ENCODE measurements at places on chromosomes 4 and X. TPM values are rescaled to one million over a fixed set of nuclear protein-coding genes. Genes with fewer than 3 reads are reported as not detected.
A peak's percentile ranks its signal among the peaks of the same experiment; 100 is the strongest.

DRD5 gene
- not detected for total RNA-seq

ANXA3 gene
- 2.9 TPM for total RNA-seq

SHROOM4 gene
- not detected for total RNA-seq

SAT1 gene
- total RNA-seq = 87.5 TPM

CYBB gene
- not detected for total RNA-seq

TIMM17B gene
- total RNA-seq = 44.1 TPM

FAM236B gene
- not detected for total RNA-seq

OPHN1 gene
- total RNA-seq = 0.13 TPM

GRK4 gene
- 2.6 TPM for total RNA-seq

NPNT gene
- not detected for total RNA-seq

UGT2A1 gene
- not detected for total RNA-seq

NLGN4X gene
- not detected for total RNA-seq

RRH gene
- not detected for total RNA-seq

TMPRSS11F gene
- not detected for total RNA-seq

DNA sequence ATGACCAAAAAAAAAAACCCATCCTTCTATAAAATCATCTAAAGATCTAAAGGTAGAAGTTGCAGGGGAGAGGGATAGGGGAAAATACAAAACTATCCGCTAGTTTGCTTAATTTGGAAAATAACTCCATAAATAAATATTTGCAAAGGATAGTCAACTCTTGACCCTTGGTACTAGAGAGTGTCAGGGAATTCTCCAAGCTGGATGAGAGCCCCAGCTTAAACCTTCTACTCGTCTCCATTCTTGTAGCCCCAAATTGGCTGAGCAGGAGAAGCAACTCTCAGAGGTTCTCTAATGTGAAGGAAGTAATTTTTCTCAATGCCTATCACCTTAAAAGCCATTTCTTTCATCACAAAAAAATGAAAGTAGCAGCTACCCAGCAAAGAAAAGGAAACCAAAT is 35.2 kb downstream of the ACSL4 start:
- DNase-seq = no peak

- DNase-seq = no peak
These were observed 88.4 kb downstream of the PDE5A start for GRCh38 chr4:119540249-119540648.

DNA sequence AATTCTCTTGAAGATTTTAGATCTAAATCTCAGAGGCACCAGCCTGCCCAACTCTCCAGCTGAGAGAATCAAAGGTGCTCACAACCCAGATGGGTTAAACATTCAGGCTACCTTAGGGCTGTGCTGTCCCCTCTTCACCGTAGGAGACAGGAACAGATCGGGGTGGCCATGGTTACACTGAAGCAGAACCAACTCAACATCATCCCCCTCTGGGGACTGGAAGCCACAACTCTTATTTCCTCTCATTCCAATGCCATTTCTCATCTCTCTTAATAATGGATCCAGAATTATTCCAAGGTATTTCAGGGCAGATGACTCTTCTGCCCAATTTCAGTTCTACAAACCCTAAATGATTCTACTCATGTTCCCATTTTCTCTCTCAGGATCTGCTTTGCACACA is 109.7 kb downstream of the NKX6-1 start:
- no peak for DNase-seq

DNA sequence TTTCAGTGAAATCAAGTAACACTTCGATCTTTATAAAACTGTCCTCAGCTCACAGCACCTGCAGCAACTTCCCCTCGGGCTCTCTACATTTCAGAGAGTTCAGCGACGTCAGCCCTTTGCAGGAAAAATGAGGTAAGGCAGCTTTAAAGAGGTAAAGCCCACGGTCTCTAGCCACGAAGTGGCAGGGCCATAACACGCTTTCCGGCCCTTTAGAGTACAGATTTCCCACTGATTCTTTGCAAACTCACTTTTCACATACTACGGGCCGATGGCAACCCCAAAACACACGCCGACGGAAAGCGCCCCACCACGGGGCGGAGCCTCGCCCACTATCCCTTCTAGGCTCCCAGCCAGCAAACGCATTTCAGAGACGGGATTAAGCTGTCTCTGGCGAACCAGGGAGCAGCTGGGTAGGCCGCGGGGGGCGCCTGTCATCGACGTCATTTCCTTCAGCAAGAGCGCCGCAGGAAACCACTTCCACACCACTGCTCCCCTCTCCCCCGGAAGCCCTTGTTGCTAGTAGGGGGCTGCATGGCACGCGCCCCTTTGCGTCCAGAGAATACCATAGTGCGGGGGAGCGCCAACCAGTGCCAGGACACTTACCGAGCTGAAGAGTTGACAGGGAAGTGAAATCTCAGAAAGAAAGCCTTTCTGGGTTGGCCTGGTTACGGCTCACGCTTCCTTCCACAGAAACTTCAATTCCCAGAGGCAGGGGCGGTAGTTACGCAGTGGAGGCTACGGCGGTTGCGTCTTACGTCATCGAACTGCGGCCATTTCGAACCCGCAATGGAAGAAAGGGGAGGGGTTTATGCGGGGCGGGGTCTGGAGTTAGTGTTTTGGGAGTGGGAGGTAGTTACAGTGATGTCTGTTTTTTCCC is at the start of gene TRMT10A:
Gene TRMT10A (minus strand): TSS at position 730 of the 877 bp plus-strand sequence. CDS start 4,701 bp downstream, outside the sequence.
- peak; percentile 97 for DNase-seq

DNA sequence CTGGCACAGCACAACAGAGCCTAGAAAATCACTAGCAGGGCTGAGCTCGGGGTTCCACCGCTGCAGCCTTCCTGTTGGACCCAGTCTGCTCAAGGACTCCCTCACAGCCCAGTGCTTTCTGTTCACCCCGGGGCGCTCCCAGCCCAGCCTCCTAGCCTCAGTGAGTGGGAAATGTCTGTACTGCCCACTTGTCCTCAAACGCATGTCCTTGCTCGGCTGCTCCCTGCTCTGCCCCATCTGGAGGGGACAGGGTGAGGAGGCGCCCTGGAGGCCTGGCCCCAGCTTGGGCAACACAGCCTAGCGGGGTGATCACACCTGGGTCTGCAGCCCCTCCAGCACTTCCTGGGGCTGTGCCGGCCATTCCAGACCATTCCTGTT is 11.9 kb upstream of the CCNQ start:
- no peak for DNase-seq

GRCh38 chrX:68995780-68996551 is 167.1 kb downstream of the EFNB1 start:
- no peak for DNase-seq

- DNase-seq = no peak
These were observed 13.1 kb downstream of the PDGFC start for GRCh38 chr4:156958276-156959074.

DNA sequence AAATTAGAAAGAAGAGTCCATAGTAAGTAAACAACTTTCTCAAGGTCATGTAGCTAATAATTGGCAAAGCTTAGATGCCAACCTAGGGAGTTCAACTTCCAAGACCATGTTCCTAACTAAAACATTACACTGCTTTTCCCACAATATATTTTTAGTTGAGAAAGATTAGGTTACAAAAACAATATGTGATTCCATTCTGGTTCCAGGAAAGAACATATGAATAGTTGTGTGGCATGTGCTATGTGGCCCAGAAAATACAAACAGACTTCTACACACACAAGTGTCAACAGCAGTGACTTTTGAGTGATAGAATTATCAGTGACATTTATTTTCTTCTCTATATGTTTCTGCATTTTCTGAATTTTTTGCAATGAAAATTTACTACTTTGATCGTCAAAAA is 62.7 kb upstream of the EDNRA start:
- DNase-seq = no peak

- no peak for DNase-seq
These were observed 43.5 kb upstream of the ATP6AP2 start for GRCh38 chrX:40537310-40537709.

DNA sequence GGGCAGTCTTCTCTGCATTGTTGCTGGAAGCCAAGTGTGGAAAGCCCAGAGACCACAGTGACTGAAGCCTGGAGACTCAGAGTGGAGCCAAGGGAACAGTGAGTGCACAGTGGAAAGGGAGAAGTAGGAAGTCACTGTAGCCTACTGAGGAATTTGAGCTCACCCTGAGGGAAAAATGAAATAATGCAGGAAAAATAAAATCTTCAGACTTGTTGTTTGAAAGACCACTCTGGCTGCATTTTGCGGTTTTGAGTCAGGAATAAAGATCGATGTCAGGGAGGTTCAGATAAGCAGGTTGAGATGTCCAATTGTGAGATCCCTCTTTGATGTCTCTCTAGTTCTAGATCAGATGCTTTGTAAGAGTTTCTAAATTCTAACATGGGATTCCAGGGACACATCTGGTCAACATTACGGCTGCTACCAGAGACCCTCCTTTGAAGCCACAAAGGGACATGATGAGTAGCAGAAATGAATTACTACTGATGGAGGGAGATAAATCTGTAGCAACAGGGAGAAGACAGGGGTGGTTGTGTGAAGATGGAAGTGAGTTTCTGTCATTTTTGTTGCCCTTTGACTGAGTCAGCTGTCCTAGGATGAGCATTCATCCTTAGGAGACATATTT is 8.4 kb downstream of the ADH4 start:
- no peak for DNase-seq

- no peak for DNase-seq
These were observed 87.0 kb downstream of the FAM193A start for GRCh38 chr4:2623442-2623841.

- no peak for DNase-seq
These were observed 2.1 kb upstream of the IL9R start for GRCh38 chrX:155995321-155995875.

- peak; percentile 62 for DNase-seq
These were observed 13.8 kb downstream of the CMC4 start for GRCh38 chrX:155056877-155057792.

DNA sequence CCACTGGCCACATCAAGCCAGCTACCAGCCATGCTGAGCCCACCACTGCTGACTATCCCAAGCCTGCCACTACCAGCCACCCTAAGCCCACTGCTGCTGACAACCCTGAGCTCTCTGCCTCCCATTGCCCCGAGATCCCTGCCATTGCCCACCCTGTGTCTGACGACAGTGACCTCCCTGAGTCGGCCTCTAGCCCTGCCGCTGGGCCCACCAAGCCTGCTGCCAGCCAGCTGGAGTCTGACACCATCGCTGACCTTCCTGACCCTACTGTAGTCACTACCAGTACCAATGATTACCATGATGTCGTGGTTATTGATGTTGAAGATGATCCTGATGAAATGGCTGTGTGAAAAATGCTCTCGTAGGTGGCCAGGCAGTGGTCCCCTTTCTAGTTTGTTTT is 4.7 kb downstream of the GPR50 start:
- no peak for DNase-seq

- DNase-seq = peak; percentile 35
These were observed 33.1 kb downstream of the MSL3 start for GRCh38 chrX:11791090-11791489.

- DNase-seq = peak; percentile 82
These were observed 180.4 kb downstream of the AFAP1 start for GRCh38 chr4:7759216-7759615.

GRCh38 chrX:107197319-107197718 is 8.9 kb downstream of the NUP62CL start:
- DNase-seq = no peak

- DNase-seq = no peak
These were observed 49.2 kb upstream of the MND1 start for GRCh38 chr4:153295131-153295755.

- no peak for DNase-seq
These were observed 21.6 kb downstream of the SYNPO2 start for GRCh38 chr4:118910221-118910620.

GRCh38 chr4:39637586-39638353 is 895 bp downstream of the SMIM14 start:
- peak; percentile 41 for DNase-seq

- DNase-seq = no peak
These were observed 1575.8 kb upstream of the PABPC4L start for GRCh38 chr4:135777361-135777760.

- DNase-seq = peak; percentile 41
These were observed 2.2 kb upstream of the SFRP2 start for GRCh38 chr4:153790962-153791551.

DNA sequence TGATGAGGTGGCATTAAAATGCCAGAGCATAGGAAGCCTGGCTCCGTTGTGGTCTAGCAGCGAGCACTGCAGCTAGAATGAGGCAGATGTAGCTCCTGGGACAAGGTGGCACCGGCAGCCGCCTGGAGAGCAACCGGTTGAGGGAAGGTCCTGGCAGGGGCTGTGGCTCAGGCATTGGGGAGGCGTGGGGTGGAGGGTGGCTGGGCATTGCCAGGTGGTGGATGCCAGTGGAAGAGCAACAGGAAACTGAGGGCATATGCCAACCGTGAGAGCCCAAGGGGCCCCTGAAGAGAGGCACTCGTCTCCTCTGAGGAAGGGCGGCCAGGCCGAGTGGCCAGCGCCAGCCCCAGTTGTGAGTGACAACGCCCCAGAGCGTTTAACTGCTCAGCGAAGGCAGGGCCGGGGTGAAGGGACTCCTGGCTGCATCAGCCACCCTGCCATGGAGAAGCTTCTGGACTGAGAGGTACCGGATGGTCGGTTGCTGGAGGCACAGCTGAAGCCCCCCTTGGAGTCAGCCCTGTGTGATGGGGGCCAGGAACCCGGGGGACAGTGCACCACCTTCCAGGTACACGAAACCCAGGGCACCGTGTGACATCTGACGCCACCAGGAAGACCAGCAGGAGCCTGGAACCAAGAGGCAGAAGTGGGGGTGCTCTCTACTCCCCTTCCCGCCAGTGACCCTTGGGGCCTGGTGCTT is 13.2 kb upstream of the PDE6B start:
- DNase-seq = no peak

GRCh38 chr4:138611017-138611416 is 368.9 kb upstream of the SLC7A11 start:
- DNase-seq = no peak

GRCh38 chrX:86379209-86379608 is 231.0 kb downstream of the DACH2 start:
- DNase-seq = no peak

DNA sequence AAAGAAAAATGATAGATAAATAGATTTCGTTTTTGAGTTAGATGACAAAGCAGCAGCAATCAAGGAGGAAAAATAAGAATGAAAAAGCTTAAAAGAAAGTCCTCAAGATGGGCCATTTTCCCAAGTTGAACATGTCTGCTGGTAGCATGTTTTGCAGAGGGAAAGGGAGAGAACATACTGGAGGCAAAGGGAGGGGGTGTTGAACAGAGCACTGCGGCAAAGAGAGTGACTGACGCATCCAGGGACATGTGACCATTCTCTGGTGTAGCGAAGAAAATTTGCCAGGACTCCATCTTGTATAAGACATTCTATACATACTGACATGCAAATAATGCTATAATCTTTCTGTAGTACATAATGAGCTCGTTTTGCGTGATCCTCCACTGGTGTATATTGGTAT is 1.2 kb downstream of the LINC00632 start:
- DNase-seq = no peak

DNA sequence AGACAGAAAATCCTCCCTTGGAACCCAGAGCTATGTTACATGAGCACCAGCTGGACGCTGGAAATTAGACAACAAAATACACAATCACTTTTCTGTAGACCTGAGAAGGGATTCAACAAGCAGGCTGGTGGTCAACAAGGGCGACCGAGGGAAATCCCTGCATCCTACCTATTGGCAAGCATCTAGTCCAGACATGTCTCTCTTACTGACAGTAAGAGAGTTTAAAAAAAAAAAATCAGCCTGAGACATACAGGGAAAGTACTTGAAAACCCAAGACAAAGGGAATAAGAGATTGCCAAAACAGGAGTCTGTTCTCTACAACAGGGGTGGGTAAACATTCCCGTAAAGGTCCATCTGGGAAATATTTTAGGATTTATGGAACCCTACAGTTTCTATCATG is 108.0 kb downstream of the KDR start:
- DNase-seq = no peak

GRCh38 chr4:18480928-18481327 is 459.4 kb upstream of the LCORL start:
- no peak for DNase-seq
